ENCODE measurements at places on chromosomes 12 and 14. TPM values are rescaled to one million over a fixed set of nuclear protein-coding genes. Genes with fewer than 3 reads are reported as not detected.
A peak's percentile ranks its signal among the peaks of the same experiment; 100 is the strongest.

DNA sequence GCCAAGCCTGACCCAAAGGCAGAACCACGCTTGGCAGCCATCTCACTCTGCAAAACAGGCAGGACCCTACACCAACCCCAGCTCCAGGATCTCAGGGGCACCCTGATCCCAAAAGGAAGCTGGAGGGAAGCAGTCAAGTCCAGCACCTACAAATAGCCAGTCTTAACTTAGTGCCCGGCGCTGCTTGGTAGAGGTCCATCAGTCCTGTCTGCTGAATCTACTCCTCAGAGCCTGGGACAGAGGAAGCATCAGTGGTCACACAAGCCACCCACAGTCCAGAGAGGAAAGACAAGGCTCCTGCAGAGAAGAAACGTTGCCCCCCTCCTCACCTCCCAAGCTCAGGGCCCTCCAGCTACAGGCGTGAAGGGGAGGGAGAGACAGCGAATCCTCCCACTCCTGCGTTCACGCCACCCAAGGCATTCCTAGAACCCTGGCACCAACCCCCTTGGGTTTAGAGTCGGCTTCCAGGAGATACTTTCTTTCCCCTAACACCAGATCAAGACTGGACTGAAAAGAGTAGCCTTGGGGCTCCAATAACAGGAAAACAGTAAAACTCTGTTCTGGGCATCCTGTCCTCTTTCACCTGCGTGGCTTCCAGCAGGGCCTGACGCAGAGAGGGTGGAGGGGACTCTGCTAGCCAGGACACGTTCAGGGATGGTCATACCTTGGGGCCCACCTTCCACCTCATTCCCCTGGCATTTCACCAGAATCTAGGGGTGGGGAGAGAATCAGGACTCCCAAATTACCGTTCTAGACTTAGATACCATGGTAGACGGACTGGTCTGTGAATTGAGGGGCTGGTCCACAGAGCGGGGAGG, 1.2 kb downstream of the PXN start:
- DNase-seq = no peak

TAS2R9 gene
- not detected for polyA plus RNA-seq

WDR20 gene
- polyA plus RNA-seq = 11.6 TPM

GRCh38 chr12:69396041-69396440, 36.5 kb downstream of the YEATS4 start:
- DNase-seq = no peak

PCED1B gene
- polyA plus RNA-seq = 0.37 TPM

DNA sequence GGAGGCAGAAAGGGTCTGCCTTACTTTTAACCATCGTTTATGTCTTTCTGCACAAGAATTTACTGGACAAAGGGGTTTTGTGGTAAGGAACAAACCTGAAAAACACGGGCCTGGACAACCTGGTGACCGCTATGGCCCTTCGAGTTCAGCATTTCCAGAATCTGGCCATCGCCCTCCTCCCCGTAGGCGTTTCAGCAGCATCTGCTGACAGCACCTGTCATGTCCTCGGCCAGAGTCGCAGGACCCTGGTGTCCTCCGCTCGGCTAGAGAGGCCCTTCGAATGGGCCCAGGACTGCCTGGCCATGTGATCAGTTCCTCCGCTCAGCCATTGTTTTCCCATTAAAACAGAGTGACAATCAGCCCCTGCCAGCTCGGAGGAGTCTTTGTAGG, 142.8 kb upstream of the FKBP4 start:
- DNase-seq = no peak

- DNase-seq = no peak
Observed at GRCh38 chr12:38911611-38912010, 6.2 kb upstream of the CPNE8 start.

GRCh38 chr12:52278575-52279421, 4.4 kb downstream of the KRT86 start:
- peak; percentile 21 for DNase-seq

CHD8 gene
- 35.1 TPM for polyA plus RNA-seq

DNA sequence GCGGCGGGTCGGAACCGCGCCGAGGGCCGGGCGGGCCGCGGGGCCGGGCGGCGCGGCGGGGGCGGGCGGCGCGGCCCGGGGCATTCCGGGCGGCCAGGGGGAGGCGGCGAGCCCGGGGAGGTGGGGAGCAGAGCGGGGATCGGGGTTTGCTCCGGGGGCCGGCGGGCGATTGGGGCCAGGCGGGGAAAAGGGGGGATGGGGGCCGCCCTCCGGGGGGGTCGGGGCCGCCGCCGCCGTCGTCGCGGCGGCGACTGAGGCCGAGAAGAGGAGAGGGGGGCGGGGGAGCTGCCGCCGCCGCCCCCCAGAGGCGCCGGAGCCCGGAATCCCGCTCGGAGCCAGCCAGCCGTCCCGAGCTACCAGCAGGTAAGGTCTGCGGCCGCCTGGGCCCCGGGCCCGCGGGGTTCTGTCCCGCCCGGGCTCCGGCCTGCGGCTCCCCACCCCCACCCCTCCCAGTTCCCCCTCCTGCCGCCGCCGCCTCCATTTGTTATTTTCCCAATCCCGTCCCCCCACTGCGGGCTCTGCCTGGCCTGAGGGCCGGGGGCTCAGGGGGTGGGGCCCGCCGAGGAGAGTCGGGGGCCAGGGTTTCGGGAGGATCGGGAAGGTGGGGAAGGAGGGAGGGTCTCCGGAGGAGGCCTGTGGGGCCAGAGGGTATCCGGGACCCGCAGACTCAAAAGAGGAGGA, 403 bp downstream of the ATN1 start:
- no peak for DNase-seq

FICD gene
- 0.99 TPM for polyA plus RNA-seq

DNA sequence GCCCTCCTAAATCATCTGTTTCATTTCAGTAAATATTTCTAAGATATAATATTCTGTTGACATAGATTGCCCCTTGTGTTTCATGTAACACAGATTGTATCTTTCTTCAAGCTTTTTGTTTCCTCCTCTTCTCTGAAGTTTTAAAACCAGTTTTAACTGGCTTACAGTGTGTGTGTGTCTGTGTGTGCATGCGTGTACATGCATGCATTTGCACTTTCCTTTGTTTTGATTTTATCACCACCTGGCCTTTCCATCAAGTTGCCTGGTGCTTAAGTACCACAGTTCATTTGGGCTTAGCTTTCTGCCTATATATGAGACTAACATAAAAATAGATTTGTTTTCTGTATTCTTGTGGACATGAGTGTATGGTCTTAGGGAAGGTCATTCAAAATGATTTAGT, 31.9 kb downstream of the ETNK1 start:
- no peak for DNase-seq

KRT82 gene
- polyA plus RNA-seq = not detected

DNA sequence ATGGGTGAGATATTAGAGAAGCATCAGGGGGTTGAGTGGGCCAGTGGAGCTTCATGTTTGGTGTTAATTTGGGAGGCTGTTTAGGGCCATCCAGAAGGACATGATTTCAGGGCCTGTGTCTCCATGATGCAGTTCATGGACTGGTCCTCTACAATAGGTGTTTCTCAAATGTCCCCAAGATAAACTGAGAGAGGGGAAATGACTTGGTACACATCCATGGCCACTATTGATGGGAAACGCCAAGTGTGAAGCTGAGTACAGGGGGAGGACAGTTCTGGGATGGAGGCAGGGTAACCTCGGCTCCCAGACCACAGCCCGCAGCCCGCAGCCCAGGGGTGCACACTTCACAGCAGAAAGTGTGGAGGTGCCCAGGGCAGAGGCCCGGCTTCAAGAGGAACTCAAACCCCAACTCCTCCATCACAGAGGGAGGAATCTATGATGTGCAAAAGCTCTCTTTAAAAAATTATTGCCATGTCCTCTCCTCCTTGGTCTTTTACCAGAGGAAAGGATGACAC, 33.3 kb downstream of the CACNA2D4 start:
- no peak for DNase-seq

MGP gene
- not detected for polyA plus RNA-seq

GRCh38 chr12:7486512-7486911, 17.1 kb downstream of the CD163 start:
- DNase-seq = no peak

DNA sequence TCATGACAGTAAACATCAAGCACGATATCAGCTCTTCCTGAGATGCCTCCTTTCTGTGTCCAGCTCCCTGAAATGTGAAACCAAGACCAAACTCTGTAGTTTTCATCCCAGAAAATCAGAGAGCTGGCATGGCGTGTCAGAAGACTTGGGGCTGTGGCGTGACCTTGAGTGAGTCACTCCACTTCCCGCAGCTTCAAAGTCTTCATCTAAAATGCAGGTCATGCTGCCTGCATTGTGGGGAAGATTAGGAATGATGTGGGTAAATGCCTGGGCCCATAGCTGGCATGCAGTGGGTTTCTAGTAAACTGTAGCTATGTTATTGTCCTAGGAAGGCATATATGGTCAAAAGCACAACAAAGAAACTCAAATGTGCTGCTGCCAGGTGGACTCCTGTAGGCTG, 28.8 kb downstream of the OAS2 start:
- DNase-seq = peak; percentile 41

GPRC5A gene
- polyA plus RNA-seq = 3.3 TPM

- peak; percentile 15 for DNase-seq
Observed at GRCh38 chr12:112855375-112855774, 51.4 kb upstream of the OAS1 start.

KRT2 gene
- not detected for polyA plus RNA-seq

GRCh38 chr14:61388976-61389576, 67.7 kb downstream of the PRKCH start:
- DNase-seq = no peak

IFNG-AS1 gene
- not detected for polyA plus RNA-seq

TAS2R7 gene
- not detected for polyA plus RNA-seq

HELB gene
- polyA plus RNA-seq = 1.7 TPM

PIANP gene
- polyA plus RNA-seq = not detected

DNA sequence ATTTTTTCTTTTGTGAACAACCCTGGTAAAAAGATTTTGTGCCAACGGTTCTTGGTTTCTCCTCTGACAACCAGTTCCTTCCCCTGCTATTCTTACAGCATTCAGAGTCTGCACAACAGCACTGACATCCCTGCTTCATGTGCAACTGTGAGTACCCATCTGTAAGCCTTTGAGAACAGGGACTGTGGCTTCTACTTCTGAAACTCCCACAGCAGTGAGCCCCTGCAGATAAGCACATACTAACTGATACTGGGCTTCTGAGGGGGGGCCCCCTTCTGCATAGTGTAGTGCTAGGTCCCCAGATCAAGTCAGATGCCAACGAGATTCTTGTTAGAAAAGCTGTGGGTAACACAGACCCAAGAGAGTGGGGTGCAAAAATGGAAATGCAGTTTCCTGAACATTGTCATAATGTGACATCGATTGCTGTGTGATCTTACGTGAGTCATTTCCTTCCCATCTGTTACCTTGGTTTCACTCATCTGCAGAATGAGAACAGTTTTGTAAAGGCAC, 11.1 kb upstream of the NINJ2 start:
- DNase-seq = no peak

DNA sequence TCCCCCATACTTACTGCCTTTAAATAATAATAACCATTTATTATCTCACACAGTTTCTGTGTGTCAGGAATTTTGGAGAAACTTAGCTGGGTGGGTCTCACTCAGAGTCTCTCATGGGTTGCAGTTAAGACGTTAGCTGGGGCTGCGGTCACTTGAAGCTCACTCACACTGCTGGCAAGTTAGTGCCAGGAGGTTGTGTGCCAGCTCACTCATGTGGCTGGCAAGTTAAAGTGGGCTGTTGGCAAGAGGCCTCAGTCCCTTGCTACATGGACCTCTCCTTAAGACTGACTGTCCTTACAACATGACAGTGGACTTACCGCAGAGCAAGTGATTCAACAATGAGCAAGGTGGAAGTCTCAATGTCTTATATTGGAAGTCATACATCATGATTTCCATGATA, 61.3 kb upstream of the AVPR1A start:
- no peak for DNase-seq

GRCh38 chr14:97196336-97196735, 399.2 kb downstream of the VRK1 start:
- no peak for DNase-seq

STYK1 gene
- polyA plus RNA-seq = not detected

CLEC14A gene
- polyA plus RNA-seq = not detected

- DNase-seq = no peak
Observed at GRCh38 chr12:65597527-65597926, 226.8 kb upstream of the HMGA2 start.

GRCh38 chr14:105102361-105102870, 37.2 kb upstream of the GPR132 start:
- no peak for DNase-seq

GRCh38 chr12:12927211-12928079, 24.5 kb downstream of the GPRC5D start:
- DNase-seq = peak; percentile 95

RNF41 gene
- 46.7 TPM for polyA plus RNA-seq

DNA sequence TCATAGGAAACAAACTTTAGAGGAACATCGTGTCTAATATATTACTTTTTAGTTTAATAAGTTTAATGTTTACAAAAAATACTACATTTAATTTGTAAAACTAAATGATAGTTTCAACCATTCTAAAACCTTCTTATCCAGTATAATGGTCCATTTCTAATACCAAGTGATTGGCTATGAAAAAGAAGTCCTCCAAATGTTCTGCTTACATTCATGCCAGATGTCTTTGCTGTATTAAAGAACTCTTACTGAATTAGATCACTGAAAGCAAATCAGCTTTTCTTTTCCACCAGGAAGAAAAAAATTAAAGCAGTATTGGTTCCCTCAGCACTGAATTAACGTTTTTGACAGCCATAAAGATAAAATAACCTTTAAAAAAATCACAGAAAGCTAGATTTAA, 3.7 kb downstream of the NOVA1 start:
- DNase-seq = no peak

KRT78 gene
- not detected for polyA plus RNA-seq

SIX4 gene
- 5.0 TPM for polyA plus RNA-seq
